Vagina (tissue), 2 donors: ENCODE measurements at places on chromosomes 5 and 9. TPM values are rescaled to one million over a fixed set of nuclear protein-coding genes. Genes with fewer than 3 reads are reported as not detected.

DNA sequence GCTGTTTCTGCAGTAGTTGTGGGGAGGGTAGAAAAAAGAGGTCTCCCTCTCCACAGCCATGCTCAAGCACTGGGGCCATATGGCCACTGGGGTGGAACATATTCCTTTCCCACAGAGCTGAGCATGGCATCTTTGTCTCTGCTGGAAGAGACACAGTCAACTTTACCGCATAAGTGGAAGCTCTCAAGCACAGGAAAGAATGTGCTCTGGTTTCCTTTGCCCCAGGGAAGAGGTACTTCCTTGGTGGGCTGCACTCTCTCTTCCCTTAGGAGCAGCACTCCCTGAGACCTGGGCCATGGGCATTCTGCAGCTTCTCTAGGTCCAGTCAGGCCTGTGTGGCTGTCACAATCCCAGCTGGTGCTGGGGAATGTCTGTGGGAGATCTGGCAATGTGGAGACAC is 168.5 kb upstream of the ACTBL2 start:
- no peak for DNase-seq
- no peaks in the 10 kb centered on the region for H3K27me3 ChIP-seq
- H3K36me3 ChIP-seq: no peaks in the 10 kb centered on the region
- H3K4me1 ChIP-seq: no peaks in the 10 kb centered on the region
- H3K4me3 ChIP-seq: no peak overlapping the region

DNA sequence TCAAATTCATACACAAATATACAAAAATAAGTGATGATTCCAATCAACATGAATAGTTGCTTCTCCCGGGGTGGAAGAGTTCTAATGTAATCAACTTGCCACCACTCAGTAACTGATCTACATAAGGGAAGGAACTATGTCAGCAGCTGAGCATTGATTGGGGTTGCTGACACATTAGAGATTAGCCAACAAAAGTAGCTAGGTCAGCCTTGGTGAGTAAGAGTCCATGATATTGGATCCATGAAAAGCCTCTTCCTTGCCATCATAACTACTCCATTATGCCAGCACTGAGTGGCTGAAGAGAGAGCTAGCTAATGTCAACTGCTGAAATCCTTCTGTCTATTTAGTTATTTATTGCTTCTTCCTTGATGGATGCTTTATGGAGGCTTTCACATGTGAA is 309.8 kb downstream of the NFIB start:
- no peak overlapping the region for H3K4me3 ChIP-seq
- DNase-seq: no peak
- H3K4me1 ChIP-seq: no peaks in the 10 kb centered on the region
- H3K27ac ChIP-seq: no peak overlapping the region

DNA sequence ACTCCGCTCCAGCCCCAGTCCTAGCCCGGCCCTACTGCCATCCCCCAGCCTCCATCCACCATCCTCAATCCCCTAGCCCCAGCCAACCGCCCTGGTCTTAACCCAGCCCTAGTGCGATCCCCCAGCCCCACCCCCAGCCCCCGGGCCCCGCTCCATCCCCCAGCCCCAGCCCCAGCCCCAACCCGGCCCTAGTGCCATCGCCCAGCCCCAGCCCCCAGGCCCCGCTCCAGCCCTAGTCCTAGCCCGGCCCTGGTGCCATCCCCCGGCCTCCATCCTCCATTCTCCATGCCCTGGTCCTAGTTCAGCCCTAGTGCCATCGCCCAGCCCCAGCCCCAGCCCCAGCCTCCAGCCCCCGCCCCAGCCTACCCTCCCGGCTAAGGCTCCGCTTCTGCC is 398 bp downstream of the TOR1A start:
- peak overlapping the region; percentile 71 for H3K4me3 ChIP-seq
- H3K4me1 ChIP-seq: peaks cover 12% of the 10 kb centered on the region
- no peaks in the 10 kb centered on the region for H3K27me3 ChIP-seq
- peak overlapping the region; percentile 63 for H3K27ac ChIP-seq
- H3K36me3 ChIP-seq: peaks cover 26% of the 10 kb centered on the region

DNA sequence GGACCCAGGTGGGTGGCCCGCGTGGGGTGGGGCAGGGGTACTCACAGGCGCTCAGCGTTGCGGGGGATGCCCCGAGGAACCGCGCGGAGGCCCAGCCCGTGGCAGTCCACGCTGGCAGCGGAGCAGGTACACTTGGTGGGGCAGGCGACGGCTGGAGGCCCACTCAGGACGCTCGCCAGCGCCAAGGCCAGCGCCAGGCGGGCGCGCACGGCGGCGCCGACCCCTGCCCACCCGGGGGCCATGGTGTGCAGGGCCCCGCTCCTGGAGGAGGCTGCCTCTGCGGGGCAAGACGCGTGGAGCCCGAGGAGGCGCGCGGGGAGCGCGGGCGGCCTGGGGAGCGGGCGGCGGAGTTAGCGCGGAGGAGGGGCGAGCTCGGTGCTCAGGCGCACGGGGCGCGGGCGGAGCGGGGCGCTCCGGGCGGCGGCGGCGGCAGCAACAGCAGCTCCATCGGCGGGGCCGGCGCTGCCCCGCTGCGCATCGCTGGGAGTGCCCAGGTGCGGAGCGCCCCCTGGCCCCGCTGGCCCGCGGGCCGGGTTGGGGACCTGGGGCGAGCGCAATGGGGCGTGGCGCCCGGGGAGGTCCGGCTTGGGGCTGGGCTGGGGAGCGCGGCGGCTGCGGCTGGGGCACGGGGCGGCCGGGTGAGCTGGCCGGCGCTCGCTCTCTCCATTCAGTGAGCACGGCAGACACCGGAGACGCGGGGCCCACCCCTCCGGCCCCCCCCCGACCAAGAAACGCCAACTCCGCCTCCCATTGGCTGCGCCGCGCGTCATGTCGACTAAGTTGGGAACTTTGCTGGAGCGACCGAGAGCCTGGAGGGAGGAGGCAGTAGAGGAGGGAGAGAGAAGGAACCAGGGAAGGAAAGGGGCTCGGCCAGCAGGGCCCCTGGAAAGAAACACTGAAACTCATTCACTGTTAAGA is at the start of gene SLIT3:
Gene SLIT3, minus strand, starts transcription at position 672 of the 918 bp plus-strand sequence. Its CDS starts 430 bp downstream, at position 242.
- H3K4me1 ChIP-seq: peaks cover 37% of the 10 kb centered on the region
- peak within 1 kb of the TSS; percentile 73 for H3K27ac ChIP-seq
- H3K4me3 ChIP-seq: peak within 1 kb of the TSS; percentile 70
- H3K36me3 ChIP-seq: no peaks in the 10 kb centered on the region

- H3K27ac ChIP-seq: no peak overlapping the region
- no peak for DNase-seq
- H3K27me3 ChIP-seq: no peaks in the 10 kb centered on the region
- H3K36me3 ChIP-seq: no peaks in the 10 kb centered on the region
- H3K4me3 ChIP-seq: no peak overlapping the region
Measured at GRCh38 chr5:159341906-159342310, 11.6 kb upstream of the IL12B start.

GRCh38 chr5:144028058-144028457 is 142.4 kb downstream of the YIPF5 start:
- peaks cover 25% of the 10 kb centered on the region for H3K4me1 ChIP-seq
- no peaks in the 10 kb centered on the region for H3K27me3 ChIP-seq
- DNase-seq: no peak
- H3K4me3 ChIP-seq: no peak overlapping the region
- H3K27ac ChIP-seq: no peak overlapping the region
- H3K36me3 ChIP-seq: no peaks in the 10 kb centered on the region

DNA sequence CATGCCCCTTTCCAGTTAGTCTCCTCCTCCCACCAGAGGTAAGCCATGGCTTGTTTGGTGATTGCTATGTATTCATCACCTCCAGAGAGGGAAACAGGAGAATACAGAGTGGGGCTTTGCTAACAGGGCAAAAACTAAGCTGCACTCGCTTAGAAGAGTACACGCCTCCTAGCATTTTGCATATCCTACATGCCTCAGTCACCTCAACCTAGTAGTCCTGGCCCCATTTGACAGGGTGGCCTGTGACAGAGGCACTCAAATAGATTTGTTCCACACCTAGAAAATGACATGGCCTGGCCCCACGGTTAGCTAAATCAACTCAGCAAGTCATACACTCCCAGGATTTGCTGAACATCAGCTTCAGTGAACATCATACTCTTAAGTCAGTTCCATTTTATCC is 90.7 kb downstream of the CYFIP2 start:
- no peak for DNase-seq
- no peak overlapping the region for H3K4me3 ChIP-seq
- H3K27me3 ChIP-seq: no peaks in the 10 kb centered on the region
- H3K36me3 ChIP-seq: no peaks in the 10 kb centered on the region
- no peaks in the 10 kb centered on the region for H3K4me1 ChIP-seq
- H3K27ac ChIP-seq: no peak overlapping the region

DNA sequence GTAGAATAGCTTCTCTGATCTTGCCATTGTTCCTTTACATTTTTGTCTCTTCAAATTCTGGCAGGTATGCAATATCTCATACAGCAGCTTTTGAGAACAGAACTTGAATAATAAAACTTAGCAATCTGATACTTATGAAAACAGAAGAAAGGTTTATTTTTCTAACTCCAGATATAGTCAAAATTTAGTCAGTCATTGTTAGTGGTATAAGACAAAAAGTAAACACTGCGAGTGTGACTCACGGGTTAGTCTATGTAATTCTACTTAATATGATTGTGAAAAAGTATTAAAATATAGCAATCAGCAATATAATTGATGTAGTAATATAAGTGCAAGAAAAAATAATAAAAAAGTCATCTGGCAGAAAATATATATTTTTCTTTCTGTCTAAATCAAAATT is 910.4 kb downstream of the DNAH5 start:
- no peak overlapping the region for H3K4me3 ChIP-seq
- H3K4me1 ChIP-seq: no peaks in the 10 kb centered on the region
- H3K36me3 ChIP-seq: no peaks in the 10 kb centered on the region
- no peak for DNase-seq

- no peak overlapping the region for H3K4me3 ChIP-seq
- no peaks in the 10 kb centered on the region for H3K27me3 ChIP-seq
- no peaks in the 10 kb centered on the region for H3K36me3 ChIP-seq
- H3K4me1 ChIP-seq: no peaks in the 10 kb centered on the region
Measured at GRCh38 chr9:100222674-100223073, 123.6 kb downstream of the INVS start.

The IL3 gene
- not detected for total RNA-seq

The ATG10 gene
- total RNA-seq: 4.2 TPM

The GRIA1 gene
- not detected for total RNA-seq
